Glomerular endothelial cell (primary cell): ENCODE measurements at places on chromosomes 11 and 22. TPM values are rescaled to one million over a fixed set of nuclear protein-coding genes. Genes with fewer than 3 reads are reported as not detected.

- DNase-seq, result no peak
These were observed 525 bp downstream of the MAPK8IP2 start for GRCh38 chr22:50600967-50601668.

Gene CD3G
- not detected in 2 replicates for total RNA-seq

DNA sequence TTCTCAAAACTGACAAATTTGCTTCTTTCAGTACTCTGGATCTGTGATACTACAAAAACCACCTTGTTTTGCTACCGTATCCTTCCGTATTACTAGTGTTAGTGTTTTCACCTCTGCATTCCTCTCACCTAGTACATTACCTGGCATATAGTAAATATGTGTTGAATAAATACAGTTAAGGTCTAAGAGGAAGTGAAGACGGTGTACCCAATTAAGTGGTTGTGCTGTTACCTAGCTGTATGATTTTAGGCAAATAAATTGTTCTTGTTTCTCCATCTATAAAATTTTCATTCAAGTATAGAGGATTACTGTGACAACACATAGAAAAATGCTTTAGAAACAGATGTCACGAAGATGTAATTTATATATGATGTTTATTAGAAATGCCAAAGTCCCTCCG, 8.9 kb downstream of the BCL2L13 start:
- DNase-seq, result no peak

DNA sequence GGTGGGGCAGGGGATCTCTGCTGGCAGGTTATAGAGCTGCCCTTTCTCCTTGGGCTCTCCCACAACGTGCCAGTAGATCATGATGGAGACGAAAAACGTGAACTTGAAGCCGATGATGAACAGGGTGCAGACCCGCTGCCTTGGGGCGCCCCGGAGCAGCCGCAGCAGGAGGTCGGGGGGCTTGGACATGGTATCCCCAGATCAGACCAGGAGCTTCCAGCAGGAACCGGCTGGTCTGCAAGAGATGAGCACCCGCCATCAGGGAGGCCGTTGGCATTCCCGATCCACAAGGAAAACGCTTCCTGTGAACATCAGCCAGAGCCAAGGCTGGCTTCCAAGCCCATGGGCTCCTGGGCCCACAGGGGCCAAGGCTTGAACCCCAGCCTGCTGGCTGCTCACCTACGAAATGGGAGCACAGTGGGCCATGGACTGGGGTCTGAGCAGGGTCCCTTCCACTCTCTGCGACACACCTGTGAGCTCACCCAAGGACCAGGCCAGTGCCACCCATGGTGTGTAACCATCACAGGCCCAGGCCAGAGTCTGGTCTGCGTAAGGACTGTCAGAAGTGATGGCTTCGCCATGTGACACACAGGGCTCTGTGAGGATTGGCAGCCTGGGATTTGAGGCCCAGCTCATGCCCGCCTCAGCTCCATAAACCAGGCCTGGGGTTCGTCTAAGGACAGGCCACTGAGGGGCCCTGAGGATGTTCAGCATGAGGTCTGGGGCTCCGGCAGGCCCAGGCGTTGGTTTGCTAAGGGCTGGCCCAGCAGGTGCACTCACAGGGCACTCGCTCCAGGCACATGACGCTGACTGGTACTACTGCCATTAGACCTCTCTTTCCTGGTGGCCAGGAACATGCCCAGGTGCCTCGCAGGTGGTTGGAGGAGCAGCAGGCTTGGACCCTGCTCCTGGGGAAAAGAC, 26.6 kb downstream of the A4GALT start:
- DNase-seq, result no peak

DNA sequence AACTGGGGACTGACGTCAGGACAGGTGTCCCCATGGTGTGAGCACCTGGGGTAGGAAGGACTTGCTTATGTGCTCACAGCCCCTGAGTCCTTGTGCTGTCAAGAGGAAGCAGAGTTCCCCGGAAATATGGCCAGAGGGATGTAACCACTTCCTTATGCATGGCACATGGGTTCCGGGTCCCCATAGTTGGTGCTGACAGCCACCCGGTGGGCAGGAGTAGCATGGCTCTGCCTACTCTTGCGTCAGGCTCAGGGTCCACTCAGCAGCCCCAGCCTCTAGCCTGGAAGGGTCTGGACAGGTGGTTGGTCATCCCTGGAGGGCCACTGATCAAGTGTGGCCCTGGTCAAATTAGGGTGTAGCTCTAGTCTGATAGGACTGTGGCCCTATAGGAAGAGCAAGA, 42.8 kb upstream of the CCND1 start:
- DNase-seq, result no peak

DNA sequence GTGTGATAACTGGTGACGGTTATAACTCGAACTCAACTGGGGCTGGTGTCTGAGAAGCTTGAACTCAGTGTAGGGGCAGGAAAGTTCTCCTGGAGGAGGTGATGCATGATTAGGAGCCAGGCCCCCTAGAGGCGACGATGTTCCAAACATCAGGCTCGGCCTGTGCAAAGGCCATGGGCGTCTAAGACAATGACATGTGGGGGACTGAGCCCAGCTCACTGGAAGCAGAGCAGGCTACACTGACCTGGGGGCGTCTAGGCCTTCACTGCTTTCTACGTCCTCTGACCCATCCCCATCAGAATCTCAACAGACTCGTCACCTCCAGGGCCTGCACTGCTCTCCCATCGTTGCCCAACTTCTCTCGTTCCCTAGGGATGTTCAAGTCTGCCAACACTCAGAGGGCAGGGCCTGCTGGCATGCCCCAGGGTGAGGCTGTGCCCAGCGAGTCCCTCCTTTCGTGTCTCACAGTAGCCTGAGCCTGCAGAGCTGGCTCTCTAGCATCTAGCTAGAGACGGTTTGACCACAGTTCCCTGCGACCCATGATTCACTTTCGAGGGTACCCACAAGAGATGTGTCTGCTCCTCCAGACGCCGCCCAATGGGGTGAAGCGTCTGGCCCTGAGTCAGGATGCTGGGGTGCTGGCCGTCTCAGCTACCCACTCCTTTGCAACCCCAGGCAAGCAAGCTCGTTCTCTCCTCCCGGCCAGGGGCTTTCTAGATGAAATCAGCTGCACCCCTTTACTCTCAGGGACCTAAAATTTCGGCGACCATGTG, 1.1 kb upstream of the ATG16L2 start:
- DNase-seq, result no peak

- DNase-seq, result no peak
These were observed 54.2 kb upstream of the FGF3 start for GRCh38 chr11:69873166-69874077.

DNA sequence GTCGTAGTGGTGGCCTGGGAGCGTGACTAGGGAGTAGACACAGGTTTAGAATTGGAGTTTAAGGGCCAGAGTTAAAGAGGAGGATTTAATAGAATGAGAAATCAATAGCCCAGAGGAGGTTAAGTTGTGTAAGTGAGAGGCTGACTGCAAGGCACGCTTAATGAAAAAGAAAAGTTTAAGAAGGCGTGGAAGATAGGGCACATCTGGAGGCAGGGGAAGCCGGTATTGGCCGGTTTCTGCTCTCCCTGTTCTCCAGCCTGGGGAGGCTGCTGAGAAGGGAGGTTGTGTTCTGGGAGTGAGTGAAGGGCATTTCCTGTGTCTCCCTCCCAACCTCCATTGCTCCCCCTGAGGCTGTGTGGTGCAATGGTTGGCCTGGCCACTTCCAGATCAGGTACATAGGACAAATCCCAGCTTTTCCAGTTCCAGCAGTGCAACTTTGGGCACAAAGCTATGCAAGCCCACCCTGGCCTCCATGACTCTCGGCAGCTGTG, 6.3 kb downstream of the GRIK4 start:
- DNase-seq, result no peak

Gene CNTF
- total RNA-seq, result 0.78 and 2.8 TPM in 2 replicates

Gene SMIM35
- 0.12 TPM in 1 of 2 replicates, not detected in the other for total RNA-seq

Gene SART1
- total RNA-seq, result 34.8 and 60.1 TPM in 2 replicates

- DNase-seq, result no peak
These were observed 31.1 kb downstream of the SMCO4 start for GRCh38 chr11:93512073-93512475.

DNA sequence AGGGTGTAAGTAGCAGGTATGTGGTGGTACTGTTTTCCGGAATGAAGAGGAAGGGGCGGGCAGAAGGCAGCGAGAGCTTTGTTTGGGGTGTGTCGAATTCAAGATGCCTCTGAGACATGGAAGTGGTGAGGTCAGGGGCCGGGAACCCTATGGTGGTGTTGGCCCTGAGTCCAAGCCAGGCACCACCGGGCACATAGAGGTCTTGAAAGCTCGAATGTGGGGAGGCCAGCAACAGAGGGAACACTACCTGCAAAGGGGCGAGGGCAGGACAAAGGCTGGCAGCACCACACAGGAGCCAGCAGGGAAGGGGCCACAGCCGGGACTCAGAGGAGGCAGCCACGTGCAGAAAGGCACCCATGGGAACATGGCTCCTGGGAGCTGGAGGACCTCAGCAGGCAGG, 57.8 kb downstream of the CDKN1C start:
- DNase-seq, result no peak

GRCh38 chr11:112277941-112278340, 17.3 kb upstream of the PLET1 start:
- no peak for DNase-seq

GRCh38 chr11:76854709-76855108, 6.0 kb upstream of the ACER3 start:
- DNase-seq, result no peak

- no peak for DNase-seq
These were observed 3.4 kb downstream of the PLAAT3 start for GRCh38 chr11:63610604-63611394.

DNA sequence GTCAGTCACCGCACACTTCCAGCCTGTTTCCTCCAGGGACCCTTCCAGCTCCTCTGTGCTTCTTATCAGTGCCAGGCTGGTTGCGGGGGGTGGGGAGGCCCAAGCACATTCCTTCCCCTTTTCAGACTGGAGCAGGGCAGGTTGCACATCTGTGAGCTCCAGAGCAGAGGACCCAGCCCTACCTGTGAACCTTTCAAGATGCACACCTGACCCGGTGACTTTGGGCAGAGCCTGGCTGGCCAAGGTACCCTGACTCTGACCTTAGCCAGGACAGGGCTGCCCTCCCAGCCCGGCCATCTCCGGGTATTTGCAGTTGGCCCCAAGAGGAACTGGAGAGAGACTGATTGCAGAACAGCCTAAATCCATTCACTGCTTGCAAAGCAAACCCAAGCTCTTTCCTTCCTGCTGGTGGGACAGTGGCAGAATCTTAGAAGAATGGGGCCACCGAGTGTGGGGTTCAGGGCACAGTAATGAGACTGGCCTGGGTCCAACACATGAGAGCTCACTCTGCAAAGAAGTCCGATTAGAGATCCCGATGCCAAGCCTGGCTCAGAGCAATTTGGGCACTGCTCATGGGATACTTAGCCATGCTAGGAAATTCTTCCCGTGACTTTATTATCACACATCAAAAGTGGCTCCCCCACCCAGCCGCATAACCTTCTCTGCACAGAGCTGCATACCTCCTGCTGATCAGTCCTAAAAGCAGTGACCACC, 64.7 kb upstream of the CCND1 start:
- no peak for DNase-seq

- peak; percentile 18 for DNase-seq
These were observed 34.4 kb upstream of the TRIM29 start for GRCh38 chr11:120172054-120172911.

GRCh38 chr22:39622881-39623367, 52.4 kb downstream of the CACNA1I start:
- no peak for DNase-seq

GRCh38 chr11:108766596-108767173, 101.8 kb downstream of the DDX10 start:
- DNase-seq, result no peak

GRCh38 chr22:48340727-48341709, 1486.7 kb downstream of the BRD1 start:
- no peak for DNase-seq

Gene LRRC55
- total RNA-seq, result 0.05 and 1.3 TPM in 2 replicates

- no peak for DNase-seq
These were observed 3.9 kb upstream of the GTSE1 start for GRCh38 chr22:46292732-46293131.

- DNase-seq, result no peak
These were observed 31.8 kb downstream of the MRGPRX1 start for GRCh38 chr11:18907391-18907790.

Gene ISX
- total RNA-seq, result not detected in 2 replicates

- no peak for DNase-seq
These were observed 577.9 kb upstream of the ANO5 start for GRCh38 chr11:21614961-21615360.

Gene GTPBP1
- 27.0 and 45.6 TPM in 2 replicates for total RNA-seq

GRCh38 chr11:76783294-76783895, at the start of gene TSKU:
TSKU (plus strand) TSS chr11:76783356; CDS start chr11:76795617, 12,261 bp downstream.
- no peak for DNase-seq

DNA sequence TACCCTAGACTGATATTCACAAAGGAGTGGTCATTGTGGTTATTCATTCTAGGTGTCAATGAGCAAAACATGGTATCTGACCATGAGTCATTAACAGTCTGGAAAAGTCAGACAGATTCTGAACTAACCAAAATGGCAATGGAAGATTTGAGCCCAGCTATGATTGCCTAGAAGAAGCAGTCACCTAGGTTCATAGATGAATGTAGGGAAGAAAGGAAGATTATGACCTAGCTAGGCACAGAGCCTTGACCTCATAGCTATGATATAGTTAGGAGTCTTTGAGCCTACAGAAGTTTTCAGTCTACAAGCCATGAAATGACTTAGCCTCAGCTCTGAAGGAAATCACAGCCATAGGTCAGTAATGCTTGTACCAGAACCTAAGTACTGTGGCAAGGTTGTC, 351 bp downstream of the OR56A4 start:
- no peak for DNase-seq

Gene SCYL1
- total RNA-seq, result 94.4 and 104 TPM in 2 replicates

Gene MAJIN
- total RNA-seq, result 0.68 TPM in 1 of 2 replicates, not detected in the other

Gene JRKL
- 6.2 and 6.8 TPM in 2 replicates for total RNA-seq

DNA sequence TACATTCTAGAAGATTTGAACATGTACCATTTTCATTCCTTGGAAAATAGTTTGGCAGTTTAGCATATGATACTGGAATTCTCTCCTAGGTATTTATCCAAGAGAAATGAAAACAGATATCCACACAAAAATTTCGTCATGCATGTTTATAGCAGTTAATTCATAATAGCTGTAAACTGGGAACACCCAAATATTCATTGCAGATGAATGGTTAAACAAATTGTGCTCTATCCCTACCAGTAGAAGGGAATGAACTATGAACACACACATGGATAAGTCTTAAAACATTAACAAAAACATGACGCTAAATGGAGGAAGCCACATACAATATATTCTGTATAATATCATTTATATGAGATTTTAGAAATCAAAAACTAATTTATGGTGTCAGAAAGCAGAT, 61.5 kb downstream of the PDE3B start:
- DNase-seq, result no peak

Gene TPBGL
- 1.3 and 1.6 TPM in 2 replicates for total RNA-seq

GRCh38 chr11:19525714-19526113, 186.9 kb upstream of the NAV2 start:
- no peak for DNase-seq

DNA sequence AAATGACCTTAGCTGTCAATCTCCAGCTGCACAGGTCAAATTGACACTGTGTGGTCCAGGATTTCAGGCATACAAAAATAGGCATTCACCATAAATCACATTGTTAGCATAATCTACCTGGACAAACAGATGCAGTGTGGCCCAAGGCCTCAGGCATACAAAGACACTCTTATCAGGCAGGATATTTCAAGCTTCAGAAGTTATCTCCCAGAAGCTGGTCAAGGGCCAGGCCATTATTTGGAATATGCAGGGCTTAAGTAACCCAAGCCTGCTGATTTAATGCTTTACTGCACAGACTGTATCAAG, 25.5 kb upstream of the HORMAD2 start:
- DNase-seq, result no peak

Gene KLHDC7B
- not detected in 2 replicates for total RNA-seq
